Muscle of leg (tissue), 16 donors: ENCODE measurements at places on chromosomes 1 and 21. TPM values are rescaled to one million over a fixed set of nuclear protein-coding genes. Genes with fewer than 3 reads are reported as not detected.

DNA sequence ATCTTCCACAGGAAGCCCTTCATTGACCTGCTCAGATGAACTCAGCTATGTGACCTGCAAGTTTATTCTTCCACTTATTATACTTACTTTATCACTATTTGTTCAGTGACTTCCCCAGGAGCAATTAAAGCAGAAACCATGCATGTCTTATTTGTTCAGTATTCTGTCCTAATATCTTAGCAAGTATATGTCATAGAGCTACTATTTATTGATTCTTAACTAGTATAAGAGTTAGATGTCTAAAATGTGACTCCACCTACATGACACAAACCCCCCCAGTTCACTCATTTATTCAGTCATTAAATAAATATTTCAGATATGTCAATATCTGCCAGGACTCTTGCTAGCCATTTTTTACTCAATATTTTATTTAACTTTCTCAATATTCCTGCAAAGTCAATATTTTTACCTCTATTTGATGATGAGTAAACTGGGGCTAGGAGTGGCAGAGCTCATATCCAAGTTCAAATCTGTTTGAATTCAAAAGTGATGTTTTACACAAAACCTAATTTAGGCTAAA lies 469.0 kb upstream of the USP24 start:
- H3K4me3 ChIP-seq, result no peak overlapping the region
- no peaks in the 10 kb centered on the region for H3K27me3 ChIP-seq
- DNase-seq, result no peak
- no peaks in the 10 kb centered on the region for H3K36me3 ChIP-seq
- no peaks in the 10 kb centered on the region for H3K4me1 ChIP-seq

DNA sequence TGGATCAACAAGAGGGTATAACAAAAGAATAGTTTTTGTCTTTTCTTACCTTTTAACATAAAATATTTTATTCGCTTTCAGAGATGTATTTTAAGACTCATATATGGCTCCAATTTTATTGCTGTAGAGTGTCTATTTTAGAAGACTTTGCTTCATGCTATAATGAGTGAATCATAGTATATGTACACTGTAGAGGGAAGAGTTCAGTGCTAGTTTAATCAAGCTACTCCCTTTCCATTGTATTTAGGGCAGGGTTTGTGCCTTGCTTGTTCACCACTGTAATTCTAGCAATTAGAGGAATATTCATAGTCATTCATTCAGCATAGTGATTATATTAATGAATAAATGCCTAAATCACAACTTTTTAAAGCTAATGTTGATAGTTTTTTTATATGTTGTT lies 78.8 kb downstream of the CEP350 start:
- H3K36me3 ChIP-seq, result peaks cover 21% of the 10 kb centered on the region
- no peak overlapping the region for H3K27ac ChIP-seq
- H3K27me3 ChIP-seq, result no peaks in the 10 kb centered on the region

GRCh38 chr1:85801520-85801919 lies 93.3 kb upstream of the ZNHIT6 start:
- no peaks in the 10 kb centered on the region for H3K27me3 ChIP-seq
- no peaks in the 10 kb centered on the region for H3K36me3 ChIP-seq
- no peak overlapping the region for H3K4me3 ChIP-seq
- no peak overlapping the region for H3K27ac ChIP-seq
- no peak for DNase-seq
- H3K4me1 ChIP-seq, result no peaks in the 10 kb centered on the region

Gene PRR9
- not detected for polyA plus RNA-seq

DNA sequence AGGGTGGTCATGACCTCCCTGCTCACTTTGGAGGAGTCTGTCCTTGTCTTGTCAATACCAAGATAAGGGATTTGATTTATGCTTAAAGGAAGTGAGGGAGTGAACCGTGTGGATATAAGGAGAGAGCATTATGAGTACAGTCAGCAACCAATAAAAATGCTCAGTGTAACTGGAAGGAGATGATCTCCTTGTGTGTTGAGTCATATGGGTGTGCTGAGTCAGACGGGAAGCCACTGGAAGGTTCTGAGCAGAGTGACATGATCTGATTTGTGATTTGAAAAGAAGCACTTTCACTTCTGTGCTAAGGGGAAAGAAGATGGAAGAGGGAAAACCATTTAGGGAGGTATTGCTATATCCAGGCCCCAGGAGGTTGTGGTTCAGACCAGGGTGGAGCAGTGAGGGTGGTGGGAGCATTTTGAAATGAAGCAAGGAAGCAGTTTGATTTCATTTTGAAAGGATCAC lies 2.5 kb upstream of the BCL10 start:
- DNase-seq, result peak; percentile 35
- no peak overlapping the region for H3K27ac ChIP-seq
- H3K4me1 ChIP-seq, result peaks cover 8% of the 10 kb centered on the region
- no peak overlapping the region for H3K4me3 ChIP-seq
- H3K27me3 ChIP-seq, result no peaks in the 10 kb centered on the region
- H3K36me3 ChIP-seq, result no peaks in the 10 kb centered on the region

DNA sequence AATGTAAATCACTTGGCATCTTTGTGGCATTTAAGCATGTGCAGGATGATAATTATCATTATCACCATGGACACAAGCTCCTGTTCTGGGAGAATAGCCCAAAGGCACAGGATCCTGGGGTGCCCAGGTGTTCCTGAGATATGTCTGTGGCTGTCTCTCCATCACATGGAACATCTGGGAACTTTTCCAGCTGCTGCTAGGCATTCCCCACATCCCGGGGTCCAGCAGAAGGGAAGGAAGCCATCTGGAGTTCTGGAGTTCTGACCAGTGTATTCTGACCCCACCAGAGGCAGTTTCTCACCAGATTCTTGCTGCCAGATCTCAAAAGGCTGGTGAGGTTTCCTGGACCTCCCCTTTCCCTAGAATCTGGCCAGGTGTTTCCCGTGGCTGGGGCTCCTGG lies 259.7 kb upstream of the VAMP3 start:
- H3K27ac ChIP-seq, result no peak overlapping the region
- H3K27me3 ChIP-seq, result peaks cover 8% of the 10 kb centered on the region
- peaks cover 23% of the 10 kb centered on the region for H3K4me1 ChIP-seq
- no peak for DNase-seq
- H3K36me3 ChIP-seq, result no peaks in the 10 kb centered on the region

DNA sequence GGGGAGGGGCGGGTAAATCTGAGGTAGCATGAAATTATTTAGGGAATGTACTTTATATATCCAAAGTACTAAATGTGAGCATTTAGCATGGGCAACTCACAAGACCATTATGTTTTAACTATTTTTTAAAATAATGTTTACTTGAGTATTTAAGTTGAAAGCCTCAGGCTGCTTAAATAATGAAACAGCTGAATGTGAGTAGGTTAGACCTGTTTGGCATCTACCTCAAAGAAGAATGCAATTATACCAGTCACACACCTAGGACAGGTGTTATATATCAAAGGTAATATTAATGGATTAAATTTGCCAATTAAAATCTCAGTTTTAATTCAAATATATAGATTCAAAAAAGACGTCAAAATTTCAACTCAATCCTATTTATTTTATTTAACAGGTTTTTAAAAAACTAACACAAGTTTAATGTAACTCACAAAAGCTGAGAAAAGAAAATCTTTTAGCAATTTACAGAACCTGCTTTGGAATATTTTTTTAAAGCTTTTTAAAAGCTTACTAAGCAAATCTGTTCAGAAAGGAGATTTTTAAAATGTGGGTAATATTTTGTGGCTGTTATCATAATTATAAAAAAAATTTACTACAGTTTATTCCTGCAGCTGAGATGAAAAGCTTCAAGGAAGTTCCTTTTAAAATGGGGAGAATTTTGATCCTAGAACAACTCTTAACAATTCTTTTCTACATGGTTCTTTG lies 104.6 kb upstream of the LBR start:
- no peaks in the 10 kb centered on the region for H3K27me3 ChIP-seq
- H3K36me3 ChIP-seq, result peaks cover 13% of the 10 kb centered on the region
- H3K27ac ChIP-seq, result no peak overlapping the region
- H3K4me1 ChIP-seq, result peaks cover 3% of the 10 kb centered on the region
- no peak for DNase-seq

DNA sequence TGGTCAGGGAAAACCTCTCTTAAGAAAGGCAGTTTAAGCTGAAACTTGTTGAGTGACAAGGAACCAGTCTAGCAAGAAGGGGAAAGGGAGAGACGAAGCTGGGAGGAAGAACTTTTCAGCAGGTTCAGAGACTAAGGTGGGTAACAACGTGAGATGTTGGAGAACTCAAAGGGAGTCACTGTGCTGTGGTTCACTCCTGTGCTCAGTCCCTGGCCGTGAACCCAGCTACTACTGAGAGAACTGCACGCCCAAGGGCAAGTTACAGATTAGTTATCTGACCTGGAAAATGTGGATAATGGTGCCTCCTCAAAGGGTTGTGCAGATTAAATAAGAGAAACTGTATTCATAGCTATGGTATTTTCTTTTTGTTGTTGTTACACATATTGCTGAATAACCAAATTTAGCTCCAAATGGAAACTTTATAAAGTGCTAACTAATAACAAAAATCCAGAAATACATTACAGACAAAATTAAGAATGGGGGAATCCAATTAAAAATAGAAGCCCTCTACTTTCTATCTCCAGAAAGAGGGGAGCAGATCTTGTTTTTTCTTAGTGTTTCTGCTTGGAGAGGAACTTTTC lies 2.9 kb downstream of the ZBTB40 start:
- no peak for DNase-seq
- no peak overlapping the region for H3K4me3 ChIP-seq
- no peak overlapping the region for H3K27ac ChIP-seq
- H3K4me1 ChIP-seq, result peaks cover 15% of the 10 kb centered on the region
- no peaks in the 10 kb centered on the region for H3K27me3 ChIP-seq
- no peaks in the 10 kb centered on the region for H3K36me3 ChIP-seq

- peaks cover 26% of the 10 kb centered on the region for H3K4me1 ChIP-seq
- DNase-seq, result peak; percentile 49
- H3K27ac ChIP-seq, result peak overlapping the region; percentile 20
- H3K36me3 ChIP-seq, result no peaks in the 10 kb centered on the region
- no peak overlapping the region for H3K4me3 ChIP-seq
Measured at GRCh38 chr1:10965546-10966226, 46.8 kb upstream of the TARDBP start.

GRCh38 chr1:75901371-75901770 lies 30.8 kb downstream of the ASB17 start:
- no peaks in the 10 kb centered on the region for H3K27me3 ChIP-seq
- no peak overlapping the region for H3K4me3 ChIP-seq
- no peak overlapping the region for H3K27ac ChIP-seq
- no peak for DNase-seq

Gene DESI2
- 54.4 TPM for polyA plus RNA-seq

Gene PANK4
- 30.2 TPM for polyA plus RNA-seq

Gene OR2T11
- polyA plus RNA-seq, result not detected

DNA sequence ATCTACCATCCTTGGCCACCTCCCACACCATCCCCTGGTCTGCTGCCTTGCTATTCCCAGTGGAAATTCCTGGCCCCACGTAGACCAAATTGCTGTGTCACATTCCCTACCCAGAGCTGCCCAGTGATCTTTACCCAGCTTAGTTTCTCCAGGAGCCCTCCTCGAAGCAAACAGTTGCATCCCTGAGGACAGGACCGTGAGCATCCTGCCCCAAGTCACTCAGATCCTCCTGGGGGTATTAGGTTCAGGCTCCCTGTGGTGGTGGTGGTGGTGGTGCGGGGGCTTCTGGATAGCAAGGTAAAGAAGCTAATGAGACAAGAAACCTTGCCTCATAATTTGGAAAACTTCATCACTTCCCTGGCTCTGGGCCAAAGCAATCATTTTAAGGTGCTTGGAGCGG lies 58.4 kb upstream of the RBM15 start:
- no peaks in the 10 kb centered on the region for H3K4me1 ChIP-seq
- DNase-seq, result no peak
- H3K27me3 ChIP-seq, result no peaks in the 10 kb centered on the region

- no peak for DNase-seq
- H3K4me3 ChIP-seq, result no peak overlapping the region
- no peak overlapping the region for H3K27ac ChIP-seq
- H3K36me3 ChIP-seq, result no peaks in the 10 kb centered on the region
Measured at GRCh38 chr1:53600001-53600400, 139.0 kb downstream of the GLIS1 start.

Gene SEC16B
- polyA plus RNA-seq, result 7.9 TPM

GRCh38 chr1:53576866-53577760 lies 117.9 kb downstream of the DMRTB1 start:
- H3K4me3 ChIP-seq, result no peak overlapping the region
- peaks cover 39% of the 10 kb centered on the region for H3K4me1 ChIP-seq
- H3K27me3 ChIP-seq, result no peaks in the 10 kb centered on the region
- no peaks in the 10 kb centered on the region for H3K36me3 ChIP-seq
- no peak for DNase-seq

DNA sequence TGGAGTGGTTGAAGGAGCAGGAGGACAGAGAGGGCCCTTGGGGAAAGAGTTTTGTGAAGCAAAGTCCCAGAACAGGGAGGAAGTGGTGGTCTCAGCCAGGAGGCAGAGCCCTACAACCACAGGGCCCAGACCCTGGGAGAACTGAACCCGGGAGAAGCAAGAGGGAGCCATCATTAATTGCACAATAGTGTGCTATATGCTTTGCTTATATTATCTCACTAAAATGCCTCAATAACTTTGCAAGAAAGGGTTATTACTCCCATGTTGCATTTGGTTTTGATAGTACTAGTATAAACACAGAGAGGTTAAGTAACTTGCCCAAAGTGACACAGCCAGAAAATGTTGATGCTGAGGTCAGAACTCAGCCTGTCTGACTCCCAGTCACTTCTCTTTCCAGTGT lies 124.3 kb downstream of the FOXD2 start:
- H3K27me3 ChIP-seq, result peaks cover 12% of the 10 kb centered on the region
- no peaks in the 10 kb centered on the region for H3K36me3 ChIP-seq
- no peak overlapping the region for H3K4me3 ChIP-seq
- H3K4me1 ChIP-seq, result no peaks in the 10 kb centered on the region
- no peak for DNase-seq

DNA sequence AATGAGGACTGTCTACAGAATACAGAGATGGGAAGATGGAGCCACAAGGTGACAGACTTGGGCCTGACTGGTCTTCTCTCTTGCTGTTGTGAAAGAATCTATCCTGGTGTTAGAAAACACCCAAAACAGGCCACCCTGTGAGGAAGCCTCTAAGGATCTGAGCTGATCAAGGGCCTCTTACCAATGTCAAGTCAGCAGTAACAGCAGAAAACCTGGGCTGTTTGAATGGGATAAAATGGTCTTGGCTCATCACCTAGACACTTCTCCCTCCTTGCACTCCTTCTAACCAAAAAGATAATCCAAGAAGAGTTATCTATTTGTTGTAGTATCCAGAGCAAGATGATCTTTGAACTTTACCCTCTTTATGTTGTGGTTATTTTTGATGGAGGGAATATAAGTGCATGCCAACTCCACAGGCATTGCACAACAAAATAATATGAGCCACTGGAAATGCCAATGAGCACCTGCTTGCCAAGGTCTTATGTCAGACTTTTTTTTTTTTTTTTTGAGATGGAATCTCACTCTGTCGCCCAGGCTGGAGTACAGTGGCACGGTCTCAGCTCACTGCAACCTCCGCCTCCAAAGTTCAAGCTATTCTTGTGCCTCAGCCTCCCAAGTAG lies 32.8 kb upstream of the ZNF281 start:
- DNase-seq, result no peak
- H3K4me1 ChIP-seq, result no peaks in the 10 kb centered on the region
- no peaks in the 10 kb centered on the region for H3K36me3 ChIP-seq
- H3K4me3 ChIP-seq, result no peak overlapping the region
